ENCODE measurements at places on chromosomes 3 and 15.

DNA sequence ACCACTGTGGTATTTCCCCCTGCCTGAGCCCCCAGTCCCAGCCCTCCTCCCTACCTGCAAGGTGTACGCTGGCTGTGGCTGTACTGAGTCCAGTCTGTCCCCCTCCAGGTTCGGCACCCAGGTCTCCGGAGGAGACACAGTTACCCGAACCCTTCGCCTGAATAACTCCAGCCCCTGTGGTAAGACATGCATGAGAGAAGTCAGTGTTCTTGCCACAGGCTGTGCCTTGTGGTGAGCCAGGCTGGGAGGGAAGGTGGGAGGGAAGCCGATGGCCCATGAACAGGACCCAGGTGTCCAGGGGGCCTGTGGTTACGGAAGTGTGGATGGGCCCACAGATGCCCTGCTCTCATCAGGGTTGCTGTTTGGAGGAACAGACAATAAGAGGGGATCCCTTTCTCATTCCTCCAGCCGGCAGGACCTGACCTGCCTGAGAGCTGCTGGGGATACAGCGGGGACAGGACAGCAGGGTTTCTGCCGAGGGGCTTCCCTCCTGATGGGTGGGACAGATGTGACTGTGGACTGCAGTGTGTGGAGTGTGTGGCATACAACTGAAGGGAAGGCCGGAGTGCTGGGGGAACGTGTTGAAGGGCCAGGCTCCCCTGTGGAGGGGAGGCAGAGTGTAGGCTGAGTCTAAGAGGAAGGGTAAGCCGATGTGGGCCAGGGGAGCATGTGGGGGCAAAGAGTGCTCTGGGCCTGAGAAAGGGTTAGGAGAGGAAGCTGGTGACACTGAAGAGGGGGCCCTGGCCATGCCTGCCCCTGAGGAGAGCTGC is 21.9 kb downstream of the ACAA1 start:
- peak; percentile 20 for DNase-seq

- DNase-seq, result peak; percentile 9
Observed at GRCh38 chr3:194272221-194272620, 78.9 kb downstream of the CPN2 start.

DNA sequence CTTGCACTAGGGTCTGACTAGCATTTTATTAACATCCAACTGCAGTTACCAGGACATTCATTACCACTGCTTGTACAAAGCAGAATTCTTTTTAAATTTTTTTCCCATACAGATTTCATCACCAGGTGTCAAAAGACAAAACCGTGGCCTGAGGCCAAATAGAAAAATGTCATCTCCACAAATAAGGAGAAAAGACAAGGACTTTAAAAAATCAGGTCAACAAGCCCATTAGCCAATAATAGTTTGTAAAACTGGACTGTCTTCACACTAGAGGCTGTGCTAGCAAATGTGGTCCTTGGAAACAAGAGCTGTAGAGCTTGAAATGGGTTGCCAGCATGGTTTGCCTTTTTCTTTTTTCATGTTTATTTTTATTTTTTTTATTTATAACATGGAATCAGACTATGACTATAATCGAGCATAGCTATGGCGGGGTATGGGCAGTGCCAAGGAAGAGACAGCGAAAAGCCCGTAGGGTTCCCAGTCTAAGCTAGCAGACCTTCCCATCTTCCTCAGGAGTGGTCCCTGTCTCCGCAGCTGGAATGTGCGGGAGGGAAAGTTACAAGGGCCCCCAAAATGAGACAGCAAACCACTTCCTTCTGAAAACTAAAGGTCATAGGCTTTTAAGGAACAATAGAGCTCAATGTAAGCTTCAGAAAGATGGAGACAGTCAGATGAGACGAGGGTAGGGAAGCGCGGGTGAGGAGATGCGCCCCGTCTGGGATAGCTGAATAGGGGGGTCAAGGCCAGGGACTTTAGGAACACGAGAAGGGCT is 1.5 kb downstream of the PTPN9 start:
- no peak for DNase-seq

GRCh38 chr3:128301186-128302023 is 148.1 kb downstream of the EEFSEC start:
- DNase-seq, result no peak

DNA sequence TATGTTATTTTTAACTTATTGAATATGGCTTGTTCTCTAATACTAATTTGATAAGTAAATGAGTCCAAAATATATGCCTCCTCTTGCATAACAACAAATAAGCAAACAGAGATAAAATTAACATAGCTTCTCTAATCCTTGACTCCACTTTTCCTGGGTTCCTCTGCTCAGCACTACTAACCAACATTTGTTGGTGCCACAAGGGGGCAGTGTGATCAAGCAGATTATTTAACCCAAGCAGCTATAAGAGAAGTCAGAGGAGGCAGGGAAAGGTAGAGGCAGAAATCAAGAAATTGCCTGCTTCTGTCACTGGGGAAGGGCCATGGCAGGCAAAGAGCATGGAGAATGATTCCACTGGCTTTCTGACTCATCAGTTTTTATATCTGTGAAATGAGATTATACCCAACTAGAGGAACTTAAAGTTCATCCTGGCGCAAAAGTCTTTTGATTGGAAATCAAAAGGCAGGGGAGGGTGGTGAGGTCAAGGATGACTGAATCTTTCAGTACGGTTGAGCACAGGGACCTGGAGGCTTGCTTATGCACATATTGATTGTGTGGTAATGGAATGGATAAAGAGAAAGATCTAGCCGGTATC is 152.2 kb downstream of the IGSF11 start:
- DNase-seq, result peak; percentile 84

DNA sequence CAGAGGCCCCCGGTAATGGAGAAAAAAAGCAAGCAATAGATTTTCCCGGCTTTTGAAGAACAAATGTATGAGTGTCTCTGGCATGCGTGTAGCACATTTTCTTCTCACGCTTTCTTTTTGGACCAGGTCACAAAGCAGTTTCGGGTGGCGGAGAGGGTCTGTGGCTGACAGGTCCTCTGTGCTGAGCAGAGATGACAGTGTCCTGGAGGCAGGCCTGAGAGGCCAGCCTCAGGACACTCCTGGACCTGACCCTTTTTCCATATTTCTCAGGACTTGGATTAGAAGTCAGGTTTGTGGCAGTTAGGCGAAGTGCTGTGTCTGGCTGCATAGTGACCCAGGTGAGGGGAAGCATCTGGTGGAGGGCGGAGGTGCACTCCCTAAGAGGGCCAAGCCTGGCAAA is 52.9 kb downstream of the KLF13 start:
- DNase-seq, result no peak

- DNase-seq, result no peak
Observed at GRCh38 chr15:92677999-92678398, 22.4 kb upstream of the FAM174B start.

DNA sequence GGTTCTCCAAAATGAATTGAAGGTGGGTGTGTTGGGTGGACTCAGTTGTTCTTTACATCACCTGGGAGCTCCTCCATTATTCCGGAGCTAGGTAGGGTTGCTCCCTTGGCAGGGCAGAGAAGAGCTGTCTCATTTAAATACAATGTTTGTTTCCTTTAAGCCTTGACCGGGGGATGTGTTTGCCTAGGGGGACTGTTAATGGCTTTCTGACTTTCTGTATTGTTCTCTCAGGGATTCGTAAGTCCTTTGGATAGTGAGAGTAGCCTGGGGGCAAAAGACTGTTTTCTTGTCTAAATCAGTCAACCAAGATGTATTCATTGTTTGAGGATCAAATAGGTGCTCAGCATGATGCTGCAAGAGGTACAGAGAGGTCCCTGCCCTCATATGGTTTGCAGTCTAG is 71.1 kb downstream of the CDAN1 start:
- no peak for DNase-seq

GRCh38 chr3:30941342-30941741 is 46.9 kb upstream of the GADL1 start:
- no peak for DNase-seq

Measured in omental fat pad (tissue), 4 donors.